ENCODE measurements at places on chromosomes 5 and 9. TPM values are rescaled to one million over a fixed set of nuclear protein-coding genes. Genes with fewer than 3 reads are reported as not detected.
A peak's percentile ranks its signal among the peaks of the same experiment; 100 is the strongest.

LURAP1L gene
- total RNA-seq: 18.6 TPM

LCP2 gene
- 25.7 TPM for total RNA-seq

DNA sequence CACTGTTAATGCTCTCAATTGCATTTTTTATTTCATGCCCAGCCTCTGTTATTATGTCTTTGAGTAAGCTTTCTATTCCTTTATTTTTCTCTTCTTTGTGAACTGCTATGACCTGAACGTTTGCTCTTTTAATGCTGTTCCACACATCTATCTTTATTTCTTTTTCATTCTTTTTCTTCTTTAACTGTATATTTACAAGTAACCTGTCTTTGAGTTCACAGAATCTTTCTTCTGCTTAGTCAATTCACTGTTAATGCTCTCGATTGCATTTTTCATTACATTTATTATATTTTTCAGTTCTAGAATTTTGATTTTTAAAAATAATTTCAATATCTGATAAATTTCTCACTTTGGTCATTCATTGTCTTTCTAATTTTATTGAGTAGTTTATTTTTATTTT is 316.3 kb upstream of the MEF2C start:
- no peak for DNase-seq

GRCh38 chr9:68750786-68751185 is 45.7 kb downstream of the PIP5K1B start:
- no peak for DNase-seq

CER1 gene
- total RNA-seq: 0.29 TPM

DNA sequence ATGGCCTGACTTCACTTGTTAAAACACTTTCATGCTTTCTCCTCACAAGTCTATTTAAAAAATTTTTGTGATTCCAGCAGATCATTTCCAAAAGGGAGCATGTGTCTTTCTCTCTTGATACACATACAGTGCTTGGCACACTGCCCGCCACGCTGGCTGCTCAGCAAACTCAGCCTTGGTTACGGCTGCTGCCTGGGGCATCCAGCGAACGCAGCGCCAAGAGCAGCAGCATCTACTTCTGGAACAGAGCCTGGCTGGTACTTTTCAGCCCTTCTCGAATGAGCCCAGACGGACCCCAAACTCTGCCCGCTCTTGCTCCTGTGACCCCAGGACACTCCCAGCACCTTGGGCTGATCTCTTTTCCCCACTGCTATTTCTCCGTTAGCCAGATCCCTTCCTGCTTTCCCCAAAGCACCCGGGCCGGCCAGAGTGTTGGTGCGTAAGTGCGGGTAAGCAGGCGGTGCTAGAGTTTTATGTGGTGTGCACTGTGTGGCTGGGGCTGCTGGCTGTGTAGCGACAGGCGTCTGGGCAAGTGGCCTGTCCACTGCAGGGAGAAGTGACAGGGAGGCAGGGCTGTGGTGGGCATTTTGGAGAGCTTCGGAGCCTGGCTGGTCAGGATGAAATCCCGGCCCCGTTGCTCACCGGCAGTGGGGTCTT is 73.2 kb downstream of the SH3PXD2B start:
- DNase-seq: peak; percentile 92

GRCh38 chr9:119052339-119053030 is 316.8 kb downstream of the BRINP1 start:
- peak; percentile 80 for DNase-seq

- no peak for DNase-seq
These were observed 542.6 kb downstream of the CSNK1G3 start for GRCh38 chr5:124054564-124054963.

- no peak for DNase-seq
These were observed 636.1 kb downstream of the KIF4B start for GRCh38 chr5:155649666-155650065.

B4GALT1 gene
- total RNA-seq: 74.5 TPM

DNA sequence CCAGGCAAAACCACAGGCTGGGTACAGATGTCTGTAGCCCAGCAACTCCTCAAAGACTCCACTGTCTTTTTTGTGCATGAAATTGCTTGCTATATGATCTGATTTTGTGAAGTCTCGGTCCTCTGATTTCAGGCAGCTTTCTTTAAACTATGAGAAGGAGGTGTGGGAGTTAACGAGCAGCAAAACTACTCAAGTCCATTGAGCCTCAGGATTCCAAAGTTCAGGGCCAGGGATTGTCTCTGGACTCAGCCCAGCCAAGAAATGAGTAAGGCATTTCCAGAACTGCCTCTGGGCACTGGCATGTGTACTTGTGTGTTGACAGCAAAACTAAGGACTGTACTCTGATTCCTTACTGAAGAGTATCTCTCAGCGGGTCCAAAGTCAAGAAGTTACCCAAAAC is 53.4 kb upstream of the GLIS3 start:
- DNase-seq: no peak

SPATA31A3 gene
- not detected for total RNA-seq

TSLP gene
- 1.5 TPM for total RNA-seq

C9orf153 gene
- 1.3 TPM for total RNA-seq

DNA sequence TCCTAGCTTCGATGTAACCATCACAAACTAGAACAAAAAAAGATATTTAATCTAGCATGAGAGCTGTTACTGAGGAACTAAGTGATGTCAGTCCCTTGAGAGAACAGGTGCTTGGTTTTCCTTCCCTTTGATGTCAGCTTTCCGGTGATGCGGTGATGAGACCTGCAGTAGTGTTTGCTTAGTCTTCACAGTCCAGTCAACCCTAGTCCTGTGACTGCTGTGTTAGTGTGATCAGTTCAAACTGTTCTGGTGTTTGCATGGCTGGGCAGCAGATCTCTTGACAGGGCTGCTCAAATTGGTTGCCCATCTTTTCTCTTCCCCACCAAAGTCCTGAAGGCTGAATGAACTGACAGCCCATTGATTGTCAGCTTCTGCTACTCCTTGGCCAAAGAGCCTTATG is 608.6 kb upstream of the DAB2 start:
- no peak for DNase-seq

GRCh38 chr5:75306746-75307145 is 30.3 kb upstream of the HMGCR start:
- DNase-seq: no peak

UAP1L1 gene
- 7.9 TPM for total RNA-seq

SRP19 gene
- total RNA-seq: 40.1 TPM

PDE8B gene
- 25.5 TPM for total RNA-seq

DNA sequence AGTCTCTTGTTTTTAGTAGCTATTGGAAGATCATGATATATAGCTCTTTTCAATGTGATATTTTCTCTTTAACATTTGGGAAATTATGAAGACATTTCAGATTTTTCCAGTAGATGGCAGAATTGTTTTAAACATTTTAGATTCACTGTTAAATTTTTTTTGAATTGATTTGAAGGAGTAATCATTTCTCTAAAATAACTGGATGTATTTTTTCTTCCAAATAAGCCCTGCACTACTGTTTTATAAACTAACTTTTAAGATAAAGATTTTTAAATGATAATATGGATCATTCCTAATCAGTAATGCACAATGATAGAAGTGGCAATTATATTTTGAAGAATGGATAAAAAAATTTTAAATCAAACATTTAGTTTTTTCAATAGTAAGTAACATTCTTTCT is 14.2 kb downstream of the NDUFAF2 start:
- no peak for DNase-seq

Measured in aorta (tissue), 5 donors.